Immature natural killer cell (primary cell): ENCODE measurements at places on chromosomes 7 and 10.
A peak's percentile ranks its signal among the peaks of the same experiment; 100 is the strongest.

DNA sequence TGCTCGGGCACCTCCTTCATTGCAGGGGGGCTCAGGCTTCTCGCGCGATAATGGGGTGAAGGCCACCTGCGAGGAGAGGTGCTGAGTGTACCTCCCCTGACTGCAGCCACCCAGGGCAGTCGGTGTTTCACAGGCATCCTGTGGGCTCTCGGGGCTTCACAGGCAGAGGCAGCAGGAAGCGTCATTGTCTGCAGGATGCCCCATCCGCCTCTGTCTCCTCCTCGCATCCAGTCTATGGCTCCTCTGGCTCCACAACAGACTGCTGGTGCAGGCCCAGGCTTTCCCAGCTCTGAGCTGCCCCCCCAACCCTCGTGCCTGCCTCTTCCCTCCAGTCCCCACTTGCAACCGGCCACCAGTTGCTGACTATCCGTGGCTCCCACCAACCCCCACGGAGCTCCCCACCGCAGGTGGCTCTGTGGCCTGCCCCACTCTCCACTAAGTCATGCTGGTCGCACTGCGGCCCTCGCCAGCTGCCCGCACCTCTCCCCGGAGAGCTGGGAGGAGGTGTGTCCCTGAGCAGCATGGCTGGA is 36.5 kb downstream of the CAMK2B start:
- H3K27ac ChIP-seq = no peak overlapping the region
- DNase-seq = no peak
- H3K27me3 ChIP-seq = peaks cover 2% of the 10 kb centered on the region

DNA sequence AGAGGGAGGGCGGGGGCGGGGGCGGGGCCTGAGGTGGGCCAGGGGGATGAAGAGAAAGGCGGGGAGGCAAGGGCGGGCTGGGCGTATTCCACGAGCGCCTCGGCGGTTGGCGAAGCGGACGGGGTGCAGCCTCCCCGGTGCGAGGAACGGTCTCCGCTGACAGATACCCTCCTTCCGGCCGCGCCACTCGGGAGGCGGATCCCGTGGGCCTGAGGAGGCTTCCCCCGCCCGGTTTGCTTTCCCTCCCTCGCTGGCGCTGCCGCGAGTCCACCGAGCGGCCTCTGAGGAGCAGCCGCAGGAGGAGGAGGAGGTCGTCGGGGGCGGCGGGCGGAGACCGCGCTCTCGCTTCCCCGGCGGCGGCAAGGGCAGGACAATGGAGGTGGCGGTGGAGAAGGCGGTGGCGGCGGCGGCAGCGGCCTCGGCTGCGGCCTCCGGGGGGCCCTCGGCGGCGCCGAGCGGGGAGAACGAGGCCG is at the start of gene TRIM24:
TRIM24 (plus strand) TSS at position 84 of the 473 bp plus-strand sequence; CDS start at position 374, 290 bp downstream.
- peaks cover 4% of the 10 kb centered on the region for H3K27me3 ChIP-seq
- peak within 1 kb of the TSS; percentile 91 for H3K4me3 ChIP-seq
- H3K27ac ChIP-seq = peak within 1 kb of the TSS; percentile 81

DNA sequence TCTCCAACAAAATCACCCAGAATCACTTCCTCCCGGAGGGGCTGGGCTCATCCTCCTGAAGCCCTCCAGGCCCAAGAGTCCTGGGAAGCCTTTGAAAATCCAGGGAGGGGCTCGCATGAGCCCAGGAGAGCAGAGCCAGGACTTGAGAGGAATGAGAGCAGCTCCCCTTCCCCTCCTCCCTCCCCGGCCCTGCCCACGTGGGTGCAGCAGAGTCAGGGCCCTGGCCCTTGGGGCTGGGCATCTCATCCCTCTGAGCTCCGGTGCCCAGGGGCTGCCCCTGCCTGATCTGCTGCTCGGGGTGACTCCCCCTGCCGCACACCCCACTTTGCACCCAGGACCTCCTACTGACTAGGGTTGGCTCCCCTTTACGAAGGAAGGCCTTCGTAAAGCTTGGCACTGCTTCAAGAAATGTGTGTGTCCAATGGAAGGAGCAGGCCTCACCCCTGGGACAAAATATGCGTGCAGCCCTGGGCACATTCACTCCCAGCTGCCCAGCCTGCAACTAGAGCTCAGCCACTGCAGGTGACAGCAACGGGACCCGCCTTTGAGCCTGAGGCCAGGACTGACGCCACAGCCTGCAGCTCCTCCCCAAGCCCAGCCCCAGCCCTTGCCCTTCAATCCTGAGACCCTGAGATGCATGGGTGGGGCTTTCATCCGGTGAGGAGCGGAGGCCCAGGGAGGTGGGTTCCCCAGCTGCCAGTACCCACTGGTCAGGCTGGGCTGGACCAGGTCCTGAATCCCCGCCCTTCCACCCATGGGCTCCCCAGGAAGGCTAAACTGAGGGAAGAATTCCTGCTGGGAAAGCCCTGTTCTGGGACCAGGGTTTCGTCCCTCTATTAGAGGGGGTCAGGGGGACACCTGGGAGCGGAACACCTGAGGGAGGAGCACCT is 21.8 kb downstream of the PWWP2B start:
- H3K4me3 ChIP-seq = no peak overlapping the region
- H3K27ac ChIP-seq = peak overlapping the region; percentile 71
- no peak for DNase-seq

DNA sequence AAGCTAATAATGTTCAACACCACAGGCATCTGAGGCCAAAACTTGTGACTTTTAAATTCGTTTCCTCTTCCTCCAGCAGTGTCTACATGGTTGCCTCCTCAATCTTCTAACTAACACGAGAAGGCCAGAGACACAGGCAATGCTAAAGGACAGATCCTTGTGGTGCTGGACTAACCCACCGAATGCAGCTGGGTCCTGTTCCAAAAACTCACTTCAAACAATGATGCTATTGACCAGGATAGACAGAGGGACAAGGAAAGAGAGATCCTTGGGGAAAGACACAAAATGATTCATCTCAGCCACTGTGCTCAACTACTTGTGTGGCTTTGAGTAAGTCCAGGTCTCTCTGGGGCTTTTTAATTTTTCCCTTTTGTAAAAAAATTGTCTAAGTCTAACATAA is 107.6 kb downstream of the KCNMA1 start:
- no peaks in the 10 kb centered on the region for H3K4me1 ChIP-seq
- DNase-seq = no peak
- H3K27me3 ChIP-seq = peaks cover 2% of the 10 kb centered on the region
- no peaks in the 10 kb centered on the region for H3K36me3 ChIP-seq
- no peak overlapping the region for H3K27ac ChIP-seq

DNA sequence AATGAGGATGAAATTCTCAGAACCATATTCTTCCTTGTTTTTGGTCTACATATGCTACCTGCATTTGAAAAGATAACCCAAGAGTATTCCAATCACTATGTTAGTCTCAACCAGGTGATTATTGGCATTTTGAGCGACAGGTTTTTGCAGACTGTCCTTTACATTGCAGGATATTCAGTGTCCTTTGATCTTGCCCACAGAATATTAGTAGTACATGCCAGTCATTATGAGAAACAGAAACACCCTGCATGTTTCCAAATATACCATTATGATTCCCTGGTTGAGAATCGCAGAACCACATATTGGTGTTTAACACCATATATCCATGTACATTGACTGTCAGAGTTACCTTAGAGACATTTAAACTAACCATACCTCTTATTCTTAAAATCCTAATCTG is 30.6 kb downstream of the TMEM243 start:
- no peak overlapping the region for H3K27ac ChIP-seq
- H3K4me1 ChIP-seq = peaks cover 32% of the 10 kb centered on the region
- H3K36me3 ChIP-seq = peaks cover 59% of the 10 kb centered on the region
- DNase-seq = no peak

- peaks cover 30% of the 10 kb centered on the region for H3K36me3 ChIP-seq
- no peak overlapping the region for H3K4me3 ChIP-seq
Measured at GRCh38 chr7:780516-780915, 51.8 kb upstream of the SUN1 start.

DNA sequence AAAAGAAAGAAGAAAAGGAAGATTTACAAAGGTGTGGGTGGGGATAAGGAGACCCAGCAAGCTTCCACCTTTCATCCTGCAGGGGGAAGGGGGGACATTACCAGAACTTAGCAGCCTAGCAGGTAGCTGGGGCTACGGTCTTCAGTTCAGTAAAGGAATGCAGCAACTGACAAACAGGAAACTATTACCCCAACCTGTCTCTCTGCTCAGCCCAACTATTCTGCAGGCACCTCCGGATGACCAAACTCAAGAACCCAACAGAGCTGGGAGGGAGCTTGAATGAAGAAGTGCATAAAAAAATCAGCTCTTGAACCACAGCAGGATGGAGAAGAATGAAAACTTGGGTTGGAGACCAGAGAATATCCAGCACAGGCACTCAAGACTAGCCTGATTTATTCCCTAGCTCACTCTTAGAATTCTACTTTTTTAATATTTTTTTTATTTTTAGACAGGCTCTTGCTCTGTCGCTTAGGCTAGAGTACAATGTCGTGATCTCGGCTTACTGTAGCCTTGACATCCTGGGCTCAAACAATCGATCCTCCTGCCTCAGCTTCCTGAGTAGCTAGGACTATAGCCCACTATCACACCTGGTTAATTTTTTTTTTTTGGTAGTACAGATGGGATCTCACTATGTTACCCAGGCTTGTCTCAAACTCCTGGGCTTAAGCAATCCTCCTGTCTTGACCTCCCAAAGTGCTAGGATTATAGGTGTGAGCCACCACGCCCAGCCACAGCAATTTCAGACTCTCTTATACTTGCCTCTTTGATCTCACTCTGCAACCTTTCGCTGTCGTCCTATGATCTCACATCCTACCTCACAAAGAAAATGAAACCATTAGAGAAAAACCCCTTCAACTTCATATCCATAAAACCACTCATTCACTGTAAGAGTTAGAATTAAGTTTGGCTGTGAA is 18.5 kb upstream of the C10orf67 start:
- DNase-seq = no peak
- H3K4me3 ChIP-seq = no peak overlapping the region
- peaks cover 4% of the 10 kb centered on the region for H3K27me3 ChIP-seq
- H3K4me1 ChIP-seq = no peaks in the 10 kb centered on the region

DNA sequence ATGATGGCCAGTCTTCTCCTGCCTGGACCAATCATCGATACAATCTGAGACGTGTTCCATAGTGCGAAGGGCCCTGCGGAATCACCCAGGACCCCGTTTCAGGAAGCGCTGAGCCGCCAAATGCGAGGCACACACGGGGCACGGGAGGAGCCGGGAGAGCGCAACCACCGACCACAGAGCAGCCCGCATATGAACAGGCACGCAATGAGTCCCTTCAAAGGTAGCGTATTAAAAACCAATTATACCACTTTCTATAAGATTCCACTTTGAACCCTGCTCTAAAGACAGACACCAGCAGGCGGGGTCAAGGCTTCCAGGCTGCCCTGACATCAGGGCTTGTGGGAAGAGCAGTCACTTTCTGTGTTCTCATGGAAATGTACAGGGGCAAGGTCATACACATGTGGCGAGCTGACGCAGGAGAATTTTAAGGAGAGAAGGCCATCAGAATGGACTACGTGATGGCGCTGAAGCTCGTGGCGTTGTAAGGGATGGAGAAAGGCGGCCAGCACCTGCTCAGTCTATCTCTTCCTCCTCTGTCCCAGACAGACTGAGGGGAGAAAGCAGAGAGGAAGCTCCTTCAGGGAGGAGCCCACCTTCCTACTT is 46.2 kb downstream of the AMZ1 start:
- H3K27ac ChIP-seq = no peak overlapping the region
- peaks cover 24% of the 10 kb centered on the region for H3K4me1 ChIP-seq
- peaks cover 7% of the 10 kb centered on the region for H3K27me3 ChIP-seq
- H3K36me3 ChIP-seq = peaks cover 11% of the 10 kb centered on the region
- DNase-seq = no peak
- no peak overlapping the region for H3K4me3 ChIP-seq

DNA sequence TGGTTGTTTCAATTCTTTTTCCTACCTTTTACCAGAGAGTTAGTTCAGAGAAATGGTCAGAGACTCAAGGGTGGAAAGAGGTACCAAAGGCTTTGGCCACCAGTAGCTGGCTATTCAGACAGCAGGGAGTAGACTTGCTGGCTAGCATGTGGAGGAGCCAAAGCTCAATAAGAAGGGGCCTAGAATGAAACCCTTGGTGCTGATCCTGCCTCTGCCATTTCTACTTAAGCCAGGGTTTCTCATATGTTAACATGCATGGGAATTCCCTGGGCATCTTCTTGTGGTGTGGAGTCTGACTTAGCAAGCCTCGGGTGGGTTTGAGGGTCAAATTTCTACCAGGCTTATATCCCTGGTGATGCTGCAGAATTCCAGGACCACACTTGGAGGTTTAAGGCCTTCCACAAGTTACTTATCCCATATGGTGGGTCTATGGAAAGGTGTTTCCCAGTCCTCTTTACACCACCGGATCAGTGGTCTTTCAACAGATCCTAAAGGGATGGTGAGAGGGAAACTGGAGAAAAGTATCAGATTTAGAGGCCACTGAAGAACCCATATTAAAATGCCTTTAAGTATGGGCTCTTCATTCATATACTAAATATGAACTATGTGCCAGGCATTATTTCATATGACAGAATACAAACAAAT is 3.2 kb downstream of the IL6 start:
- H3K27ac ChIP-seq = no peak overlapping the region
- peaks cover 17% of the 10 kb centered on the region for H3K4me1 ChIP-seq
- DNase-seq = no peak

DNA sequence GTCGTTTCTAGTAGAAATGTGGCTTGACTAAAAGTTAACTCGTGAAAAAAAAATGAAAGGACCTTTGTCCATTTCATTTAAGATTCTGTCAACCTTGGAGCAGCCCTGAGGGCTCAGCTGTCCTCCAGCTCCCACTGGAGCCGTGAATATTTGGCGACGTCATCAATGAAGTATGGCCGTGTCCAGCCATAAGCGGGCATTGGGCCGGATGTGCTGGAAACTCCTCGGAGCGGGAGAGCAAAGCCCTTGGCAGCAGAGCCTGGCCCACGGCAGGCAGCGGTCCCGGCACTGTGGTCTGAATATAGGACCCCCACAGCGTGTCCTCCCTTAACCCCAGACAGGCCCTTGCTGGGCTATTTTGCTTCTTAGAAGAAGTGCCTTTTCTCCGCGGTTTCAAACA is 50.0 kb downstream of the JAKMIP3 start:
- H3K27ac ChIP-seq = no peak overlapping the region
- H3K36me3 ChIP-seq = no peaks in the 10 kb centered on the region
- no peaks in the 10 kb centered on the region for H3K27me3 ChIP-seq
- H3K4me3 ChIP-seq = no peak overlapping the region
- H3K4me1 ChIP-seq = no peaks in the 10 kb centered on the region

DNA sequence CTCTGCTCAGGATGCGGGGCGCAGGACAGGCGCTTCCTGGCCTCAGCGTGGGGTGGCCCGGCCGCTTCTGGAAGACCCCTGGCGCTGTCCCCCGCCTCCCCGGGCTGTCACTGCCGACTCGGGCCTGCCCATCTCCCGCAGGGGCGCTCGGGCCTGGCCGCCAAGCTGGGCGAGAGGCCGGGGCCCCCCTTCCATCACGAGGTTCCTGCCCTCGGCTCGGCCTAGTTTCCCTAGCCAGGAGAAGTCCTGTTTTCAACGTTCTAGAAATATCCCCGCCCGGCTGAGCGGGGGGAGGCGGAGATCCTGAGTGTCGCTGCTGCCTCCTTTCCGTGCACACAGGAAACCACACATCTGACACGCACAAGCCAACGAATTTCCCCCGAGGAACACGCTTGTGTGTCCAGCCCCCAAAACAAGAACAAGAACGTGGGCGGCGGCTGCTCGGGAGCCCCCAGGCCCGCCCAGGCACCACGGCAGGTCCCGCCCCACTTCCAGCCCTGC is 33.7 kb downstream of the AP5Z1 start:
- H3K4me3 ChIP-seq = peak overlapping the region; percentile 75
- peak; percentile 46 for DNase-seq
- H3K36me3 ChIP-seq = no peaks in the 10 kb centered on the region
- H3K4me1 ChIP-seq = peaks cover 9% of the 10 kb centered on the region
- H3K27ac ChIP-seq = peak overlapping the region; percentile 82
